ENCODE measurements at places on chromosomes 7 and 10. TPM values are rescaled to one million over a fixed set of nuclear protein-coding genes. Genes with fewer than 3 reads are reported as not detected.

DNA sequence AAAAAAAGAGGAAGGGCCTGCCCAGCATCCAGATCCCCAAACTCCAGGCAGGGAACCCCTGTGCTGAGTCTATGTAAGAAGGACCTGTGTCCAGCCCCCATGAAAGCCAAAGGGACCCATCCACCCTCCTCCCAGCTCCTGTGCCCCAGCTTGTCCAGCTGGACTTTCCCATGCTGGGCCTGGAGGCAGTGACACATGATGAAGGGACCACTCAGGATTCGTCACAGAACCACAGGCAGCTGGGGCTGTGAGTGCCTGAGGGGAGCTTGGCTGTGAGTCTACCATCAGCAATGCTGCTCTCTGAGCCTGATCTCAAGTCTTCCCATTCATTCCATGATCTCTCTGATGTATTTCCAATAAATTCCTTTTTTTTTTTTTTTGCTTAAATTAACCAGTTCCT is 36.2 kb upstream of the MNX1 start:
- no peak overlapping the region for H3K27ac ChIP-seq
- no peaks in the 10 kb centered on the region for H3K4me1 ChIP-seq
- no peak for ATAC-seq
- peaks cover 7% of the 10 kb centered on the region for H3K27me3 ChIP-seq

DNA sequence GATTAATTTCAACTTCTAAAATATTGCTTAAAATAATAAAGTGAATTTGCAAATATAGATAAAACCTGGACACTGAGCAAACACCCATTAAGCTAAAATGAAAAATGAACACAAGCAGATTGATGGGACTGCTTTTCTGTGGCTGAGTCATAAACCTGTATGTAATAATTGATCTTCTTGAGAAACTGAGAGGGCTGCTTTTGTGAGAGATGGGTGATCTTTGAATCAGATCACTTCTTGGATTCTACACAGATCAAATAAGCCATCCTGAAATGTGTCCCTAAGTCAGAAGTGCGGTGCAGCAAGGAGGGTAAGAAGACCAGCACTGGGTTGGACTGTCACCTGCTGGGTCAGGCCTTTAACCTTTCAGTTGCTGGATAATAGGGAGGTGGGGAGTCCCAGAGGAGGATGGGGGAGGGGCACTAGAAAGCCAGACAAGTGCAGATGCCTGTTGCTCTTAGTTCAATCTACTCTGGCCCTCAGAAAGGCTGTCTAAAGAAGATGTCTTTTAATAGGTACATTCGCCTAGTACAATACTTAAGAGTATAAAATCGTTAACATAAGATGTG is 178.2 kb upstream of the NAMPT start:
- peak overlapping the region; percentile 27 for H3K4me3 ChIP-seq
- H3K4me1 ChIP-seq = peaks cover 11% of the 10 kb centered on the region
- no peaks in the 10 kb centered on the region for H3K36me3 ChIP-seq
- peak; percentile 23 for ATAC-seq

DNA sequence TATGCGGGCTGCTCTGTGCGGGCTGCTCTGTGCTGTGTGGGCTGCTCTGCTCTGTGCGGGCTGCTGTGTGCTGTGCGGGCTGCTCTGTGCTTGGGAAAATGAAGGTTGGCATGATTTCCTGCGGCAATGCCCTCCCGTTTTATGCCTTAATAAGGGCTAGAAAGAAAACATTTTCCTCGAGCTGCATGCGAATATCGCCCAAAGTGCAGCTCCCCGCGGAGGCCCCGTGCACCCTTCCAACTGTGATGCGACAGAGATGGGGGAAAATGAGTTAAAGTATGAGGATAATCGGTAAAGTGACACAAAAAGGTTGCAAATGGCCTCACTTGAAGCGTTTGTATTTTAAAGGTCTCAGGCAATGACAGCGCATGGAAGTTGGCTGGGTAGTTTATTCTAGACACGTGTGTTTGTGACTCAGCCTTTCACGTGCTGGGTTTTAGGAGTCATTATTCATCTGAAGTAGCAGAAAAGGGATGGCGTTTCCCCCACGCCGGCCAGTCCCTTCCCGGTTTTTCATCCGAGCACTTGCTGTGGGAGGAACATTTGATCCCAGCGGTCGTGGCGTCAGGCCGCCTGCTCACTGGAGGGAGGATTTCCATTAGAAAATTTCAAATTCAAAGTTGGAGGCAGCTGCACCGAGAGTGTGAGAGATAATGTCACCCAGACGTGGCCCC is 220.7 kb downstream of the ADARB2 start:
- no peak overlapping the region for H3K27ac ChIP-seq
- H3K27me3 ChIP-seq = no peaks in the 10 kb centered on the region
- no peaks in the 10 kb centered on the region for H3K4me1 ChIP-seq
- H3K36me3 ChIP-seq = no peaks in the 10 kb centered on the region
- no peak overlapping the region for H3K4me3 ChIP-seq
- no peak for ATAC-seq

- H3K36me3 ChIP-seq = peaks cover 49% of the 10 kb centered on the region
- no peak for ATAC-seq
- no peaks in the 10 kb centered on the region for H3K27me3 ChIP-seq
- H3K4me1 ChIP-seq = peaks cover 26% of the 10 kb centered on the region
- H3K4me3 ChIP-seq = no peak overlapping the region
- H3K27ac ChIP-seq = peak overlapping the region; percentile 40
These were observed 52.5 kb upstream of the NFKB2 start for GRCh38 chr10:102342958-102343357.

Gene SFRP4
- total RNA-seq = not detected

Gene OR9A2
- 0.24 TPM for total RNA-seq

DNA sequence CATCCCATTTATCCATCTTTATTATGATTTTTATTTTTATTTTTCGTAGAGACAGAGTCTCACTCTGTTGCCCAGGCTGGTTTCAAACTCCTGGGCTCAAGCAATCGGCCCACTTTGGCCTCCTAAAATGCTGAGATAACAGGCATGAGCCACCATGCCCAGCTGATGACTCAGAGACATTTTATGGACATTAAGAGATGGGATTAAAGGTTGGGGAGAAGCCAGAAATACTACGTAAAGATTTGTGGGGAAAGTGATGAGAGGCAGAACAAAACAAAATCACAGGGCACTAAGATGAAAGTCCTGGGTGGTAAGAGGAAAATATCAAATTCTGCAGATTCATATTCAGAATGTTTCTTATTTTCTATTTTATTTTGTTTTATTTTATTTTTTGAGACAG is 7.6 kb downstream of the WNT8B start:
- no peak overlapping the region for H3K4me3 ChIP-seq
- no peak for ATAC-seq
- no peak overlapping the region for H3K27ac ChIP-seq

Gene AKR1C3
- 2.9 TPM for total RNA-seq

Gene SPDYE8
- not detected for total RNA-seq

Gene ANKRD16
- total RNA-seq = 4.6 TPM

Gene OPN1SW
- not detected for total RNA-seq
